ENCODE measurements at places on chromosomes 7 and 10. TPM values are rescaled to one million over a fixed set of nuclear protein-coding genes. Genes with fewer than 3 reads are reported as not detected.

DNA sequence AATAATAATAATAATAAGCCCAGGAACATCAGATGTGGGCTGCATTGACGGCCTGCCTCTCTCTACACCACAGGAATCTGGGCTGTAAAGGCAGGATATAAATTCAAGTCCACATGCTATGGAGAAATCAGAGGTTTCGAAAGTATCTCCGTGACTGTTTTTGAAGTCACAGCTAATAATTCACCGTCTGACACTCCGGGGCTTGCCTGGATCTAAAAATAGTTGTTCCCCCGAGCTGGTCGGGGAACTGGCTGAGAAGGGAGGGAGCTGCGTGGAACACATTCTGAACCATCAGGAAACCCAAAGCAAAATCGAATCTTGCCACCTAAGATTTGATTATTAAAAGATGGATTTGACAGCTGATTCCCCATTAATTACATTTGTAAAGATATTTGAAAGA is 35.4 kb downstream of the KLF6 start:
- peak overlapping the region; percentile 21 for H3K4me3 ChIP-seq
- peaks cover 11% of the 10 kb centered on the region for H3K4me1 ChIP-seq
- H3K27ac ChIP-seq: peak overlapping the region; percentile 79
- DNase-seq: peak; percentile 78
- no peaks in the 10 kb centered on the region for H3K36me3 ChIP-seq

- H3K27me3 ChIP-seq: peaks cover 11% of the 10 kb centered on the region
- no peaks in the 10 kb centered on the region for H3K36me3 ChIP-seq
- DNase-seq: no peak
- H3K4me1 ChIP-seq: peaks cover 10% of the 10 kb centered on the region
These were observed 25.8 kb upstream of the PLPP4 start for GRCh38 chr10:120431251-120431651.

NRG3 gene
- not detected for total RNA-seq

GRCh38 chr7:23247603-23248335 is 1.2 kb downstream of the GPNMB start:
- peaks cover 13% of the 10 kb centered on the region for H3K4me1 ChIP-seq
- no peak for DNase-seq
- no peaks in the 10 kb centered on the region for H3K36me3 ChIP-seq
- H3K27ac ChIP-seq: no peak overlapping the region
- H3K27me3 ChIP-seq: no peaks in the 10 kb centered on the region
